Progenitor cell of endocrine pancreas (in vitro differentiated cells): ENCODE measurements at places on chromosomes 3 and 15.
A peak's percentile ranks its signal among the peaks of the same experiment; 100 is the strongest.

DNA sequence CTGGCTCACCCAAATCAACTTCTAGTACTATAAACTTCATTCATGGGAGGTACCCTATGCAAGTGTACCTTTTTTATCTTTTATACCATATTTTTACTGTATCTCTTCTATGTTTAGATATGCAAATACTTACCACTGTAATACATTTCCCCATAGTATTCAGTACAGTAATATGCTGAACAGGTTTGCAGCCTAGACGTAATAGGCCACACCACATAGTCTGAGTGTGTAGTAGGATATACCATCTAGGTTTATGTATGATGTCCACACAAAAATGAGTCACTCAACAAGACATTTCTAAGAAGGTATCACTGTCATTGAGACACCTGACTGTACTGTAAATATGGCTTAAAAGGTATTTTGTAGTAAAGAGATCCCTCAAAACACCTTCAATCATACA is 124.7 kb downstream of the PLOD2 start:
- no peak overlapping the region for H3K27ac ChIP-seq
- peaks cover 2% of the 10 kb centered on the region for H3K4me1 ChIP-seq
- DNase-seq: no peak
- no peaks in the 10 kb centered on the region for H3K27me3 ChIP-seq
- no peak overlapping the region for H3K4me3 ChIP-seq

DNA sequence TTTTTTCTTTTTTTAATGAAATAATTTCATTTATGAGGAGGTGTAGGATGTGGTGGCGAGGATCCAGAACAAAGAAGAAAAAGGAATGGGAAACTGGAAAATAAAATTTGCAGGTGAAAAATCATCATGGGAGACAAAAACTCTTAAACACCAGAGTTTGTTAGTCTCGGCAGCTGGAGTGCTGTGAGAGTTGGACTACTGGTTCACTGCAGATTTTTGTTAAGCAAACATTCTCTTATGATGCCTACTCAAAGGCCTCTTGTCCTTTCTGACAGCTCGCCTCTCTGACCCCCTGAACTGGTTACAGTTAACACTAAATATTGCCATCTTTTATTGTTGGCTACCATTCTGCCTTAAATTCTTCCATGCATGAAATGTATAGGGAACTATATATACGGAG is 152.4 kb upstream of the DPH6 start:
- peak overlapping the region; percentile 97 for H3K27ac ChIP-seq
- DNase-seq: no peak
- peaks cover 38% of the 10 kb centered on the region for H3K4me1 ChIP-seq
- no peak overlapping the region for H3K4me3 ChIP-seq
- no peaks in the 10 kb centered on the region for H3K27me3 ChIP-seq
- H3K36me3 ChIP-seq: no peaks in the 10 kb centered on the region

DNA sequence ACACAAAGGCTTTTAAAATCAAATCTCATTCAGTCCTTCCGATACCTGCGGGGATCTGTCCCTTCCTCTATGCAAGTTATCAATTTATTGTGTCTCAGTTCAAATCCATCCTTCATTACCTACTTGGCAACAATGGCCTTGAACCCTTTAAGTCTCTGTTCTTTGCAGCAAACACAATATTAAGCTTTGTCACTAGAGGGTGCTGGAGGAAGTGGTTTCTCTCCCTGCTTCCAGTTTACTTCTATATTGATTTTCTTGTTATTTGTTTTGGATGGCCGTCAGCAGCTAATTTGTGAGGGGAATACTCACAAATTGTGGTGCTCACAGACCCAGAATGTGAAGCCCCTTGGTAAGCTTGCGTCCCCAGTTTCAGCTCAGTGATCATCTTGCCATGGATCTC is 278.3 kb downstream of the FGF12 start:
- peaks cover 19% of the 10 kb centered on the region for H3K4me1 ChIP-seq
- DNase-seq: no peak
- H3K27ac ChIP-seq: no peak overlapping the region

DNA sequence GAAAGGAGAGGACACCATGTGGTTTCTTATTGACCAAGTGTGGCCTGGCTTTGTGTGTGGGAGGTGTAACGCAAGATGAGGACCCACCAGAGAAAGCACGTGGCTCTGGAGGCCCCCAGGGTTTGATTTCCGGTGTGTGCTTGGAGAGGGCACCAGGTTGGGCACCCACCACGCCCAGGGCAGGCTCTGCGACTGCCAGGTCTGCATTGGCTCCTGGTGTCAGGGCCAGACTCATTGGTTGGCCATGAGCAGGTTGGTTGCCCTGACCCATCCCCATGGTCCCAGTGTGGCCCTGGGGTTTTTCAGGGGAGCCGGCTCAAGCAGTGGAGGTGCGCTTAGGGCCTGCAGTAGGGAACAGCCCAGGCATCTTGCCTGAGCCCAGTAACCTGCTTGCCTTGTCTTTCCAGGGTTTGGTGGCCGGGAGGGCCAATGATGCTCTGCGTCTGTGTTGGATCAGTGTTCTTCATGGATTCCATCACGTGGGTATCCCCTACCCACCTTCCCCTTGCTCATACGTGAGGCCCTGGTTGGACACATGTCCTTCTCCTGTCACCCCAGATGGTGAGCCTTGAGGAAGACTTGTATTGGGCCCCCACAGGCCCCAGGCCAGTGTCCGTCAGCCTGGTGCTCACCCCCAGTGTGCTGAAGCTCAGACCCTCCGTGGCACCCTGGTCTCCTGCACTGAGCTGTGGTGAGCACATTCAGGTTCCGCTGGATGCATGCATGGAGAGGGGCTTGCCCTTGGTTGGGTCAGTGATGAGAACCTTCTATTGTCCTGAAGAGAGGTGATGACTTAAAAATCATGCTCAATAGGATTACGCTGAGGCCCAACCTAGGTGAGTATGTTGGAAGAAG is 193.9 kb downstream of the UBE3A start:
- no peaks in the 10 kb centered on the region for H3K4me1 ChIP-seq
- peaks cover 2% of the 10 kb centered on the region for H3K36me3 ChIP-seq
- H3K27me3 ChIP-seq: no peaks in the 10 kb centered on the region
- H3K27ac ChIP-seq: no peak overlapping the region
- no peak overlapping the region for H3K4me3 ChIP-seq
- DNase-seq: no peak

DNA sequence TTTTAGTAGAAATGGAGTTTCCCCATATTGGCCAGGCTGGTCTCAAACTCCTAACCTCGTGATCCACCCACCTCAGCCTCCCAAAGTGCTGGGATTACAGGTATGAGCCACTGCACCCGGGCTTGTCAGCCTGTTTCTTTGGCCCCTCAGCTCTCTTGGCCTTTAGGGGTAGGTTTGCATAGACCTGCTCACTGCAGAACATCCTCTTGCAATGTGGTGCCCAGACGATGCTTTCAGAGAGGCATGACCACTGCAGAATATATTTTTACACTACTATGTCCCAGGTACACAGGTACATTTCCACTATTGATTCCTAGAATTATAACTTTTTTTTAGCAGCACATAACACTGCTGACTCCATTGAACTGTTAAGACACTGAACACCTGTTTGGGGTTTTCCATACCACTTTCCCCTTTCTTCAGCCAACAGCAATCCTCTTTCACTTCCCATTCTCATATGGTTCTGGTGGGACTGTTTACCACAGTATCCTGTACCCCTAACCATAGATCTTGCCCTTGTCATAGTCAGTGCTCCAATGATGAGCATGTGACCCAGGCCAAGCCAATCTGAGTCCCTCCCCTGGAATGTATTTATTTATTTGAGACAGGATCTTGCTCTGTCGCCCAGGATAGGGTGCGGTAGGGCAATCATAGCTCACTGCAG is 21.1 kb downstream of the CCDC32 start:
- H3K27ac ChIP-seq: no peak overlapping the region
- H3K4me3 ChIP-seq: no peak overlapping the region
- H3K4me1 ChIP-seq: no peaks in the 10 kb centered on the region
- peaks cover 4% of the 10 kb centered on the region for H3K36me3 ChIP-seq

DNA sequence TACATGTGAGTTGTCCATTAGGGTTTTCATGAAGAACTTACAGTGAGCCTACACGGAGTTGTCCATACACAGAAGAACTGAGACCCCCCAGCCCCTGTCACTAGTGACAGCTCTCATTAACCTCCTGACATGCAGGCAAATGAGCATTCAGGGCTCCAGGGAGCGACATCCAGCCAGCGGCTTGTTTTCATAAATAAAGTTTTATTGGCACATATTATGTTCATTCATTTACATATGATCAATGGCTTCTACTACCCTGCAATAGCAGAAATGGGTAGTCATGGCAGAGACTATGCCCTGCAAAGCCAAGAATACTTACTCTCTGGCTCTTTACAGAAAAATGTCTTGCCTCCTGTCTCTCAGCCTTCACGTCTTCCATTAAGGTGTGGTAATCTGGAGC is 553.5 kb downstream of the EDEM1 start:
- H3K27me3 ChIP-seq: no peaks in the 10 kb centered on the region
- H3K4me1 ChIP-seq: no peaks in the 10 kb centered on the region
- no peak overlapping the region for H3K4me3 ChIP-seq
- no peak for DNase-seq
- no peaks in the 10 kb centered on the region for H3K36me3 ChIP-seq
- H3K27ac ChIP-seq: no peak overlapping the region

- H3K27me3 ChIP-seq: peaks cover 69% of the 10 kb centered on the region
- peaks cover 7% of the 10 kb centered on the region for H3K4me1 ChIP-seq
- DNase-seq: no peak
These were observed 389.9 kb upstream of the RGMA start for GRCh38 chr15:93478947-93479346.

DNA sequence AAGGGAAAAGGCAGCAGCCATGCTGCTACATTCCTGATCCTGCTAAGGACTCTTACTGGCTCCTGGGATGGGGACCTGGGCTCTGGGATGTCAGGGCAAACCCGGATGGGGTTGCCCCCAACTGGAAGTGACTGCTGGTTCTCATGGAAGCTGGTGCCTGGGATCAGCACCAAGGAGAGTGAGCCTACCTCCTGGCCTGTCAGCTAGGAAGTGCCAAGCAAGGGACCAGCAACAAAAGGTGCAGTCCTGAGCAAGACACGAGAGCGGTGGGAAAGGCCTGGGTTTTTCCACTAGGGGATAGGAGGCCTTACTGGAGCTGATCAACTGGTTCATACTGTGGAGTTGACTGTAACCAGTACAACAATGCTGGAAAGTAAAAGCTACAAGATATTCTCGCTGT is 47.9 kb upstream of the SYNM start:
- H3K36me3 ChIP-seq: no peaks in the 10 kb centered on the region
- H3K4me3 ChIP-seq: no peak overlapping the region
- no peak overlapping the region for H3K27ac ChIP-seq
- H3K4me1 ChIP-seq: peaks cover 2% of the 10 kb centered on the region

GRCh38 chr3:140708815-140709214 is 31.0 kb downstream of the TRIM42 start:
- H3K27me3 ChIP-seq: no peaks in the 10 kb centered on the region
- peaks cover 5% of the 10 kb centered on the region for H3K4me1 ChIP-seq
- no peak overlapping the region for H3K4me3 ChIP-seq
- no peak for DNase-seq
- peaks cover 2% of the 10 kb centered on the region for H3K36me3 ChIP-seq

DNA sequence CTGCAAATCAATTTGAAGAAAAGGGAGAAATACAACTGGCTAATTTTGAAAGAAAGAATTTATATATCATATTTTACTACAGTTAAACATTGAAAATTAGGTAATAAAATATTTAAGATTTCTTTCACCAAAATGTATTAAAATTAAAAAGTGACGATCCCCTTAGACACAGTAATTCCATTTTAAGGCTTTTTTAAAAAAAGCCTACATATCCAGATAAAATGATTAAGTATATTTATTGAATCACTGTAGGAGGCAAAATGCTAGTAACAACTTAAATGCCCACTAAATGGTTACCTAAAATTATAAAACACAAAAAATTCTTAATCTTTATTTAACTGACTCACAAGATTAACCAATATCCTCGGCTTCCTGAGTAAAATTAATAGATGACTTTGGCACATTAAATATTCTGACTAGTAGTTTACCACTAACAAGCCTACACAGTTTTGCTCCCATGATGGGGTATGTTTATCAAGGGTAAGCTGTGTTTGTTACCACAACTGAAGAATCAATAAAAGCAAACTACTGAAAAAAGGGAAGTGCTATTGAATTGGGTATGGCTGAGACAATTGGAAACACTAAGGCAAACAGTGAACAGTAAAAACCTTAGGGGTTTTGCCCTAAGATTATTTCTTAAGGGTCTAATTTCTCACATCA is 28.4 kb downstream of the ANKRD28 start:
- peaks cover 11% of the 10 kb centered on the region for H3K36me3 ChIP-seq
- no peak for DNase-seq
- no peaks in the 10 kb centered on the region for H3K27me3 ChIP-seq
- H3K4me1 ChIP-seq: peaks cover 6% of the 10 kb centered on the region
- H3K27ac ChIP-seq: no peak overlapping the region

DNA sequence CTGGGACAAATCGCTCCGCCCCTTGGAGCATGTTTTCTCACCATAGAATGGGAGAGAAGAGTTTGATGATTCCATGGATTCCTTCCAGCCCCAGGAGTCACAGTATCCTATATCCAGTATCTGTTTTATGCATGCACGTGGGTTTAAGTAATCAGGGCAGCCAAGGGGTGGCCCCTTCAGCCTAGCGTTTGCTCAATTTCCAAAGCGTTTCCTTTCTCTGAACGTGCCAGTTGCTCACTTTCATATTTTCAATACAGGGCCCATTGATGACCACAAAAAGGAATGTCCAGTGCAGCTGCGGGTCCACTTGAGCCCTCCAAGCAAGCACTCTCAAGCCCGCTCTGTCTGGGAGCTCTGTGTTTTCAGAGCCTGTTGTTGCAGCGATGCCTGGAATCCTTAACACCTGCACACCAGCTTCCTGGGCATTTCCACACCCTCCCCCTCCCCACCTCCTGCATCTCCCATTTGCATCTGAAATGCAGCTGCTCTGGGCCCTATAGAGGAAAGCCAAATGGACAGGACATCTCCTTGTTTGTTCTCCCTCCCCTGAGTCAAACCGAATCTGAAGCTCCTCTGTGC is 164.3 kb upstream of the LPP start:
- H3K4me1 ChIP-seq: peaks cover 12% of the 10 kb centered on the region
- H3K27me3 ChIP-seq: peaks cover 15% of the 10 kb centered on the region

DNA sequence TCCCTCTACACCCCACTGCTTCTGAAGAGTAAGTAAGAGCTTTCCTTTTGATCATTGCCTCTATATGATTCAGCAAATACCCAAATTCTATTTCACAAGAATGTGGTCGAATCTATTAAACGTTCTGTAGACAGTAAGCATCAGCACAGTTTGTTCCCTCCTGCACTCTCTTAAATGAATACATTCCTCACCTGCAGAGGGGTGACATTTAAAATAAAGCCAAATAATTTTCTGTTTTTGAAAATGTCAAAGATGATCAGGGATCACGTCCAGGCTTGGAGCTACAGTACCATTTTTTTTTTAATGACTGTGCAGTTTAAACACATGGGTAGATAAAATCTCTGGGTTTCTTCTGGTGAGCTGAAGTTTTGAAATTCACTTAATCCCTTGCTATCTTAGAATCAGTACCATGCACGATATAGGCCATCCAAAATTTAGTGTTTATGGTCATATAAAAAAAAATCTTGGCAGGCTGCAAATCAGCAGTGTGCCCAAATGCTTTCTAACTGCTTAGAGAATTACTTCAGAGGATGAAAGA is 12.8 kb downstream of the PYDC2 start:
- no peak for DNase-seq
- H3K27ac ChIP-seq: no peak overlapping the region
- H3K4me3 ChIP-seq: no peak overlapping the region
- peaks cover 25% of the 10 kb centered on the region for H3K4me1 ChIP-seq
- no peaks in the 10 kb centered on the region for H3K27me3 ChIP-seq
